Globus pallidus (tissue), 1 donor: ENCODE measurements at places on chromosomes 16 and 17.
A peak's percentile ranks its signal among the peaks of the same experiment; 100 is the strongest.

GRCh38 chr17:68777243-68777855, 176.2 kb upstream of the FAM20A start:
- DNase-seq = peak; percentile 90

DNA sequence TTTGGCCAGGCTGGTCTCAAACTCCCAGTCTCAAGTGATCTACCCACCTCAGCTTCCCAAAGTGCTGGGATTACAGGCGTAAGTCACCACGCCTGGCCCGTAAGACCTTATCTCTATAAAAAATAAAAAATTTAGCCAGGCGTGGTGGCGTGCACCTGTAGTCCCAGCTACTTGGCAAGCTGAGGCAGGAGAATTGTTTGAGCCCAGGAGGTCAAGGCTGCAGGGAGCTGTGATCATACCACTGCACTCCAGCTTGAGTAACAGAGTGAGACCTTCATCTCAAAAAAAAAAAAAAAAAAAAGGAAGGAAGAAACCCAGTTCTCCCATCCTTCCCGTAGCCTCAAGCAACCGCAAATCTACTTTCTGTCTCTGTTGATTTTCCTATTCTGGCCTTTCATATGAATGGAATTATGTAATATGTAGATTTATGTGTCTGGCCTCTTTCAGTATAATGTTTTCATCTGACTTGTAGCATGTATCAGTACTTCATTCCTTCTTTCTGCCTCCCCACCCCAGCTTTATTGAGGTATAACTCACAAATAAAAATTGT, 11.2 kb downstream of the CASC3 start:
- DNase-seq = no peak

DNA sequence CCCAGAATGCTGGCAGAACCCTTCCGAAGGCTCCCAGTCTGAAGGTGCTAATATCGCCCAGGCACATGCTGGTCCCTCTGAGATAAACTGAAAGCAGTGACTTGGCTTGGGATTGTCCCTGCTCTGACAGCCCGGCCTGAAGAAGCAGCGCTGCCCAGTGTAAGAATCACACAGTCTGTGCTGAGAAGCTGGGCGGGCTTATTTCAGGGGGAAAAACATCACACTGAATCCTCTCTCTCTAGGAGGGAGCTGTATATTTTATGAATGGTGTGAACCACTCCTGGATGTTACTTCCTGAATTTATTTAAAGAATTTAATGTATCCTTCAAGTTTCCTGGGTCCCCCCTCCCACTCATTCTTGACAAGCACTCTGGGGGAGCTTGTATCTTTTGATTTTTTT, 36.3 kb downstream of the GAS7 start:
- no peak for DNase-seq

- DNase-seq = no peak
Observed at GRCh38 chr16:89498839-89499238, 8.5 kb upstream of the ANKRD11 start.

GRCh38 chr16:61005952-61006351, 1030.3 kb downstream of the CDH8 start:
- DNase-seq = no peak

DNA sequence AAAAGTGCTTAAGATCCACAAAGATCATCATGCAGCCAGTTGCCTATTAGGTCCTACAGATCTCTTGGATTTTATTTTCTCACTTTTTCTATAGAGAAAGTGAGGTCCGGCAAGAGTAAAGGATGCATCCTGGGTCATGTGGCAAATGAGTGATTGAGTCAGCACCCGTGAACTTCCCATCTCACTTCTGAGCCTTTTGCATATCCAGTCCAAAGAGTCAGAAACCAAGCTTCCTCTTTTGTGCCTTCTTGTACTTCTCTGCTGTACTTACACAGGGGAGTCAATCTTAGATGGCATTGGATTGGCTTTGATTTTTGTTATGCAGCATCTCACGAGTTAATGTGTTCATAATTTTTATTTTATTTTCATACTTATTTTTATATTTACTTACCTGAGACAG, 114.2 kb upstream of the IRX5 start:
- no peak for DNase-seq

- DNase-seq = no peak
Observed at GRCh38 chr17:39841134-39841683, 22.9 kb downstream of the IKZF3 start.

- no peak for DNase-seq
Observed at GRCh38 chr17:21538615-21539014, 153.7 kb upstream of the KCNJ18 start.

DNA sequence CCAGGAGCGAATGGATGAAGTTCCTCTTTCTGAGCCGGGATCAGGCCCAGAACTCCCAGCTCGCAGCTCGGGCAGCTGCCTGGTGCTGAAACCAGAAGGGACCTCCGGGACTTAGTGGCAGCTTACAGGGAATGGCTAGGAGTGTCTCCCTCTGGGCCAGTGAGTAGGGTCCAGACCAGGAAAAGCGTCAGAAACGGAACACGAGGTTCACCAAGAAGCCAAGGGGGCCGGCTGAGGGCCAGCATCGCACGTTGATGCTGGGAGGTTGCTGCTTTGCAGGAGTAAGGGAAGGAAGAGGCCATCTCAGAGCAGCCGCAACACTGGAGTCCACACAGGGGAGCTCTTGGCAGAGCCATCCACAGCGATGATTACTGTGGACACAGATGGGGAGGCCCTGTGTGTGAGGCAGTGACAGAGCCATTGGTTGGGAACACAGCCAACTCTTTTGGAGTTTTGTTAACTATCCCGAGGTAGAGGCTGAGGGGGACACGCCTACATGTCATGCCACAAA, 74.0 kb upstream of the CREBBP start:
- DNase-seq = no peak

DNA sequence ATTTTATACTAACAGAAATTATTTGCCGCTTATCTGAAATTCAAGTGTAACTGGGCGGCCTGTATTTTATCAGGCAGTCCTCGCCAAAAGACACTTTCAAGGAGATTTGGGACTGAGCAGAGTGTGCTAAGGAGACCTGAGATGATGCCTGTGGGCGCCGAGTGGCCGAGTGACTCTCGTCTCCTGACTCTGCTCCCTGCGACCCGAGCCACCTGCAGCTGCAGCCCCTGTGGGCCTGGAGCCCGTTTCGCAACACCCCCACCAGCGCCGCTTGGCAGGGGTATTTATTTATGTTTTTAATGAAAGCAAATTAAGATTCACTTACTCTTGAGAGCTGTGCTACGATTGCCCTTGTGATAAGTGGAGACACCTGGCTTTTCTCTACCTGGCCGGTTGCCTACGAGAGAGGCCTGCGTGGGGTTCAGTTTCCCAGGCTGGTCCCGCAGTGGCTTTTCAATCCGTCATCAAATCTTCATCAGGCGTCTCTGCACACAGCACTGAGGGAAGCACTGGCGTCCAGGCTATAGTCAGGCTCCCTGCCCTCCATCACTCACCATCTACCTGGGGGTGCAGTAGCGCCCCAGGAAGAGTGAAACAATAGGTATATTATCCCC, 124.0 kb downstream of the SEC14L1 start:
- no peak for DNase-seq

GRCh38 chr17:5819921-5820685, 235.8 kb upstream of the NLRP1 start:
- no peak for DNase-seq

DNA sequence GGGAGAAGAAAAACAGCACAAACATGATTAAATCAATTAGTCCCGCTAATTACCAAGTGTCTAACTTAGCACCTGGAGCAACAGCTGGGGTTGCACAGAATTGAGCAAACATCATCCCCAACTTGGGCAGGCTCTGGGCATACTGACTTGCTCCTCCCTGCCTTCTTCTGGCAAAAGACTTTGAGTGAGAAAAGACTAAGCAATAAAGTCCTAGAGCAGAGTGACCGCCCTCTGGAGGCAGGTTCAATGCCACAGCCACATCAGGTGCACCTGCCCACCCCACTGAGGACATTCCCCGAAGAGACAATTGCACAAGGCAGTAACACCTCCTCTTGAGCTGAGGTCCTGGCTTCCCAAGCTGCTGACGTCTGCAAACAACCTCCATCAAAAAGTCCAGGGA, 358.3 kb downstream of the SOX9 start:
- DNase-seq = no peak

GRCh38 chr16:73053364-73054124, 5.6 kb upstream of the ZFHX3 start:
- DNase-seq = no peak

GRCh38 chr17:69773081-69773480, 301.9 kb upstream of the KCNJ16 start:
- no peak for DNase-seq

GRCh38 chr16:75433732-75434413, 570 bp upstream of the CFDP1 start:
- no peak for DNase-seq

GRCh38 chr17:78842881-78843565, 2.4 kb upstream of the USP36 start:
- no peak for DNase-seq

- DNase-seq = no peak
Observed at GRCh38 chr17:61947367-61948078, 19.7 kb upstream of the INTS2 start.

GRCh38 chr17:82234211-82235055, 5.6 kb downstream of the SLC16A3 start:
- no peak for DNase-seq

GRCh38 chr16:31093132-31093703, 1.4 kb downstream of the VKORC1 start:
- peak; percentile 78 for DNase-seq

- no peak for DNase-seq
Observed at GRCh38 chr17:3532859-3533142, 24.8 kb downstream of the TRPV3 start.

DNA sequence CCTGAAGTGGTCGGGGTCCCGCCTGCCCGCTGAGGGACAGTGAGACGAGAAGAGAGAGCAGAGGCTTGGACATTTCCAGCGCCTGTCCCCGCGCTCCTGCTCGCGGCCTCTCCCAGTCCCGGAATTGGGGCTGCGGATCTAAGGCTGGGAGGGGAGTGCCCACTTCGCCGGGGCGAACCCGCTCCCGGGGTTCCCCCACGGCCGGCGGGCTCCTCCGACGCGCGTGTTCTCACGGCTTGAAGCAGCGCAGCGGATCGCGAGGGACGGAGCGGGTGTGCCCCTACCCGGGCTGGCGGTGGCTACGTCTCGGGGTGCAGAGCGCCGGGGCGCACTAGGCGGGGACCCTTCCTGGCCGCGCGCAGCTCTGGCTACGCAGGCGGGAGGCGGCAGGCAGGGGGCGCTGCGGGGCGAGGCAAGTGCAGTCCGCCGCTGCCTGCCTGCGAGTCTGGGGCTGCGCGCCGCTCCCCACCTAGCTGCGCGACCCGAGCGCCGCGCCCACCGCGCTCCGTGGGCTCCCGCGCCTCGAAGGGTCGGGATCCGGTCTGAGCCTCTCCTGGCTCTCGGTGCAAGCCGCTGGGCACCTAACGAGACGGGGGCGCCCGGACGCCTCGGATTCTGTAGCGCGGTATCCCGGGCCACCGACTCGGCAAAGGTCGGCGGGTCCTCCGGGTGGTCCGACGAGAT, 1.2 kb downstream of the NGFR start:
- peak; percentile 71 for DNase-seq

GRCh38 chr16:78522327-78522726, 422.9 kb downstream of the WWOX start:
- no peak for DNase-seq

- peak; percentile 37 for DNase-seq
Observed at GRCh38 chr17:60398227-60398959, 6.5 kb upstream of the USP32 start.

DNA sequence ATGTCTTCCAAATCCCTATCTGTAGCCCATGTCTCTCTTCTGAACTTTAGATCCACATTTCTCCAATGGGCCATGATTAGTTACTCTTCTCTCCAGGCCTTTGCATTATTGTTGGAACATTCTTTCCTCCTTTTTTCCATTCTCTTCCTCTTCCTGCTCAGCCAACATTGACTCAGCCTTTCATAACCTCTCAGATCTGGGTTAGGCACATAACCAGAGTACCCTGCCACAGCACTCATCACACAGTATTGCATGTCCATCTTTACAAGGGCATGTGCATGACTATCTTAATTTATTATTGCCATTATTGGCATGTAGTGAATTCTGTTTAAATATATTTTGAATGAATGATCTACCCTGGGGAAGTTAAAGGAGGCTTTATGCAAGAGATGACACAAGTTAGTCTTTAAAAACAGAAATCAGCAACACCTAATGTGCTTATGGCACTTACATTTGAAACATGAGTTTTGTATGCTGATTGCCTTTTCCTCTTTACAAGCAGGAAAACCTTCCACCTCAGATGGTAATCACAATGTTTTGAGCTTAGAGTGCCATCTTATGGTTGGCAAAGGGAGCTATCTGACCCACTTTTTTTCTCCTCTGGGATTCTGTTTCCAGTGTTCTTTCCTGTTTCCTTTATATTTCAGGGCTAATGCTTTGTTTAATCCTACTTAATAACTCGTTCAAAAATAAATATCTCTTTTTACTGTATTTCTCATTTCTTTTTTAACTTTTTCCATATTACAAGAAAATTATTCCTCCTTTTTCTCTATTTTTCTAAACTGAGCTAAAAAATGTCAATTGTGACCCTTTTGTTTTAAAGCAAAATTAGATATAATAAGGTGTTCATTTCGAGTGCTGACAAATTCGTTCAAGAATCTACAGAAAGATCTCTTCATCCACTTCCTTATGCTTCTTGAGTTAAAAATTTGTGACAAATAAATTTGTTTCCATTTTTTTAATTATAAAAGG, 151.0 kb upstream of the RBL2 start:
- DNase-seq = peak; percentile 58

DNA sequence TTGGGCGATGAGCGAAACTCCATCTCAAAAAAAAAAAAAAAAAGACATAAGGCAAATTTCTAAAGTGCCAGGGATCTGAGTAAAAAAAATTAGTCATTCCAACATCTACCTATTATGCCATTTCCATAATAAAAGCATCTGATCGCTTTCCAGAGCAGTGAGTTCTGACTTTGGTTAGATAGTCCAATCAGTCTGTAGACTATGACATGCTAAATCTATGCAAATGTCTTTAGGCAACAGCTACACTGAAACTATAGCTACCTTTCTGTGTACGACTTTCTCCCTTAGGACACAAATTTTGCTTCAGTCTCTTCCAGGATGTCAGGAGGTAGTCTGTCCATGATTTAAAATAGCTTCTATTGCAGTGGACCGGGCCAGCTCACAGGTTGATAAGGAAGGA, 58.9 kb upstream of the ARHGAP44 start:
- DNase-seq = no peak

- DNase-seq = peak; percentile 37
Observed at GRCh38 chr17:76709077-76709950, 1.5 kb downstream of the MXRA7 start.

DNA sequence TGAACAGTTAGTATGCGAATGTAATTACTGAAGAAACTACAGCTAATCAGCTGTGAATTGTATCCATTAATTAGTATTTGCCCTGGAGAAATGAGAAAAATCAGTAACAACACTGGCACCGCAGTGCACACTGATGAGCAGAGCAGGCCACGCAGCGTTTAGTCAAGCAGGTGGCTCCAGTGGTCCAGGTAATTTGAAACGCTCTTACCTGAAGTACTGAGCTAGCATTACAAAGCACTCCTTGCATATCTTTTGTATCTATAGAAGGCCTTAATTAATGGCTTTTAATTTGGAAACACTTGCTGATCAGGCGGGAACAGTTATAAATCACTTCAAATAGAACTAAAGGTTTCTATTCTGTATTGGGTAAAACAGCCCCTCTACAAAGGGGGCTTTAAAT, 76.4 kb downstream of the TOX3 start:
- DNase-seq = no peak
